ENCODE measurements at places on chromosomes 12 and 14.

GRCh38 chr12:56119361-56119796 lies 1.3 kb downstream of the ZC3H10 start:
- peak; percentile 95 for DNase-seq

DNA sequence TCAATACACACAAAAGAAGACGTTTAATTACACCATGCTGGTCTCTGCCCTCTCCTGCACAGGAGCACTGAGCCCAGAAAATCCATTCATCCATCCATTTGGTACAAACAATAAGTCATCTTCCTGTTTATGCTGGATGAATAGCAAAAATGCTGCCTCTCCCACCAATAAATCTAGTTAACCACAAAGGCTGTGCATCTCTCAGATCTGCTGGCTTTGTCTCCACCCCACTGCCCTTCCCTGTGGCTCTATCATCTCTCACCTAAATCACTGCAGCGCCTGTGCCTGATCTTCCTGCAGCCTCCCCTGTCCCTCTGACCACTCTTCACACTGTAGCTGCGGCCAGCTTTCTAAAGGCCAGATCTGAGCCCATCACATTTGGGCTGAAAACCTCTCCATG lies 72.9 kb upstream of the DDX11 start:
- DNase-seq: no peak

DNA sequence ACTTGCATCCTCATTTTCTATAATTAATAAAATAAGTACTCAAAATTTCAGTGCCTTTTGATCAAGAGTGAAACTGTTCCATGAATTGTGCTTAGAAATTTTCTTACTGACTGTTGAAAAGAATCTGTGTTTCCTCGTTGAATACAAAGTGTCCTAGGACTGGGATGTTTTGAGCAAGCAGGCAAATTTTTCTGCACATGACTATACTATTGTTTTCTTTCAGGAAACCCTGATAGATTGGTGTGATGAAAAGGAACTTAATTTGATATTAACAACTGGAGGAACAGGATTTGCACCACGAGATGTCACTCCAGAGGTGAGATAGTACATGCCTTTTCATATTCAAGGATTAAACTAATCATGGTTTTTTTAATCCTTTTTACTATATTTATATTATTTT lies 316.3 kb downstream of the GPHN start:
- DNase-seq: no peak

- no peak for DNase-seq
These were observed 69.7 kb downstream of the WDR20 start for GRCh38 chr14:102209224-102209966.

DNA sequence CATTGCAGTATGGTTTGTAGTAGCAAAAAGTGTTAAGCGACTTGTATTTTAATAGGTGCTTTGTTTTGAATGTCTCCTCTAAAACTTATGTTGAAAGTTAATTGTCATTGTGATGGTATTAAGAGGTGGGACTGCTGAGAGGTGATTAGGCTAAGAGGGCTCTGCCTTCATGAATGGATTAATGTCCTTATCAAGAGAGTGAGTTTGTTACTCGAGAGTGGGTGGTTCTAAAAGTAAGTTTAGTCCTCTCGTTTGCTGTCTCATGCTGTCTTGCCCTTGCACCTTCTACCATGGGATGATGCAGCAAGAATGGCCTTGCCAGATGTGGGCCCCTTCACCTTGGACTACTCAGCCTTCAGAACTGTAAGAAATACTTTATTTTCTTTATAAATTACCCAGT lies 17.4 kb downstream of the ZDHHC17 start:
- DNase-seq: no peak

DNA sequence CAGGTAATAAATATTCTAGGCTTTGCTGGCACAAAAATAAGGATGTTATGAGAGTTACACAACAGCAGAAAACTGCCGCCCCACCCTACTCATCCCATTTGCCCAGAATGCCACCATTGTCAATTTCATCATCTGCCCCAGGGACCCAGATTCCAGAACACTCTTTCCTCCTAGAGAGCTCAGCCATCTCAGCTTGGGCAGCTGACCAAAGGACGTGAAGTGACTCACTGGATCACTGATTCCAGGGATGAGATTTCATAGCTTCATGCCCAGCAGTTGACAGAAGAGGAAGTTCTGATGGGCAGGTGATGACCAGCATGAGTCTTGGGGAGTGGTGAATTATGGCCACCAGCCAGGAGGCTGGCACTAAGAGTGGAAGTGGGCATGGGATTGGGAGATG lies 450.3 kb downstream of the RMST start:
- DNase-seq: no peak

DNA sequence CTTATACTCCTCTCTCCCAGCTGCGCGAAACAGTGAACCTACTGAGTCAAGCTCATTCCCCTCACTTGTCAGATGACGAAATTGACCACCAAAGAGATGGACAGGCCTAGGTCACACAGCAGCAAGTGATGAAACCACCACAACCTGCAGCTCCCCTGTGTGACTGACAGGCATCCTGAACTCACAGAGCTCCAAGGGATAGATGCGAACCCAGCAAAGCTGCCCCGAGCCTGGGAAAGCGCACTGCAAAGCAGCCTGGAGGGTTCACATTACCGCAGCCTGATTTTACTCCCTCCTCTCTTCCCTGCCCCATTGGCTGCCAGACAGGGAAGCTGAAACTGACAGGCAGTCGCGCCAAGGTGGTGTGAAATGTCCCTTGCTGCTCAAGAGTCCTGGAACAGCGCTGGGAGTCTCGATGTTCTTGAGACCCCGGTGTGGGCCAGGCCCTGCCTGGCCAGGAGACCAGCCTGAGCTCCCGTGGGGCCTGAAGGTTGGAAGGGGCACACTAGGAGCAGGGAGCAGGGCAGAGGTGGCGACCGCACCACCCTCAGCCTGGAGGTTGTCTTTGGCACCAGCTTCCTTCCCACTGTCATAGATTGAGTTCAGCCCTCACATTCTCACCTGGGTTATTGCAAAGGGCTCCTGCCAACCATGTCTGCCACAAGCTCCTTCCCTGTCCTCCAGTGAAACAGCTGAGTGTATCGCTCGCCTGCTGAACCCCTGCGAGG lies 36.3 kb downstream of the SNRNP35 start:
- no peak for DNase-seq

GRCh38 chr12:49933796-49934195 lies 16.7 kb upstream of the AQP2 start:
- no peak for DNase-seq

GRCh38 chr14:32826404-32827082 lies 112.1 kb upstream of the NPAS3 start:
- no peak for DNase-seq

DNA sequence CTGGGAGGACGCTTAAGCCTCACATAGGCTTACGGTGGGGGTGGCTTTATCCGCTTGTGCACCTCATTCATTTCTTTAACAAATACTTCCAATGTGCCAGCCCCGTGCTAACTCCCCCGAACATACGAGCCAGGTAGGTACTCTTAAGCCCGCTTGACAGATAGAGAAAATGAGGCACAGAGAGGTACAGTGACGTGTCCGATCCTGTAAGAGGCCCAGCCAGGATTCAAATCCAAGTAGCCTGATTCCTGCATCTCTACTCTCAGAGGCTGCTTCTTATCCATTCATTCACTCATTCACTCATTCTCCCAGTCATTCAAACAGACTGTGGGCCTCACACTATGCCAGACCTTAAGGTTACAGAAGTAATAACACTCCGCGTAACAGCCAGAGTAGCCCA lies 477 bp downstream of the OAS3 start:
- DNase-seq: no peak

- no peak for DNase-seq
These were observed 858 bp downstream of the RILPL2 start for GRCh38 chr12:123435636-123436016.

DNA sequence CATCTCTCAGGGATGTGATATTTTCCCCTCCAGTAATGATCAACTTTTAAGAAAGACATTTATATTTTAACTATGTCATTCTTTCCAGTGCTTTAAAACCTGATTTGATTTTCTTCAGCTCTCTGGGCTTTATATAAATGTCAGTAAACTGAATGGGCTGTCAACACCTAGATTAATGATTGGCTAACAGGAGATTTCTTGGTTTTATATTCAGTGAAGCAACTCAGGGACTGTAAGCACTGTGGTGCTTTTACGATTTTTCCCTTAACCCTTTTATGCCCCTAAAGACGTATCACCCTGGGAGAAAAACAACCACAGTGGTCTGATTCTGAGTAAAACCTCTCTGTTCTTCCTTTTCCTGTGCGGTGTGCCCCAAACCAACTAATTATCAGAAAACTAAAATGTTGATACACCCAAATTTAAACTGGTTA lies 38.0 kb downstream of the PTGER2 start:
- no peak for DNase-seq

DNA sequence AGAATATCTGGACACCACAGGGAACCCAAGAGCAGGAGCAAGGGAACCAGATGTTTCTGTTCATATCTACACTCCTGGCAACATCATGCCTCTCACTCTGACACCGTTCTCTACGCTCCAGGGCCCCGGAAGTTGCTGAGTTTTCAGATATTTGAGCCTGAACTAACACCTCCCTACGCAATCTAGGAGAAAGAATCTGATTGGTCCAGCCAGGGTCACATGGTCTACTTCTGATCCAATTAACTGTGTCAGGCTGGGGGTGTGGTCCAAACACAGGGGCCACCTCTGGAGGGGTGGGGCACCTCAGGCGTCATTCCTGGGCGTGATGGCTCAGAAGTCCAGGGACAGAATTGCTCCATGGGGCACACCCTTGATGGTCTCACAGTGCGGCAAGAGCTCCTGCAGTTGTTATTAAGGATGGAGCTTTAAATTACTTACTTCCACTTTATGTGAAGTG lies 165.5 kb downstream of the PTPN11 start:
- DNase-seq: no peak

- no peak for DNase-seq
These were observed 173.2 kb upstream of the MYL2 start for GRCh38 chr12:111093428-111094142.

- DNase-seq: no peak
These were observed 39.2 kb upstream of the DYRK2 start for GRCh38 chr12:67609226-67609870.

DNA sequence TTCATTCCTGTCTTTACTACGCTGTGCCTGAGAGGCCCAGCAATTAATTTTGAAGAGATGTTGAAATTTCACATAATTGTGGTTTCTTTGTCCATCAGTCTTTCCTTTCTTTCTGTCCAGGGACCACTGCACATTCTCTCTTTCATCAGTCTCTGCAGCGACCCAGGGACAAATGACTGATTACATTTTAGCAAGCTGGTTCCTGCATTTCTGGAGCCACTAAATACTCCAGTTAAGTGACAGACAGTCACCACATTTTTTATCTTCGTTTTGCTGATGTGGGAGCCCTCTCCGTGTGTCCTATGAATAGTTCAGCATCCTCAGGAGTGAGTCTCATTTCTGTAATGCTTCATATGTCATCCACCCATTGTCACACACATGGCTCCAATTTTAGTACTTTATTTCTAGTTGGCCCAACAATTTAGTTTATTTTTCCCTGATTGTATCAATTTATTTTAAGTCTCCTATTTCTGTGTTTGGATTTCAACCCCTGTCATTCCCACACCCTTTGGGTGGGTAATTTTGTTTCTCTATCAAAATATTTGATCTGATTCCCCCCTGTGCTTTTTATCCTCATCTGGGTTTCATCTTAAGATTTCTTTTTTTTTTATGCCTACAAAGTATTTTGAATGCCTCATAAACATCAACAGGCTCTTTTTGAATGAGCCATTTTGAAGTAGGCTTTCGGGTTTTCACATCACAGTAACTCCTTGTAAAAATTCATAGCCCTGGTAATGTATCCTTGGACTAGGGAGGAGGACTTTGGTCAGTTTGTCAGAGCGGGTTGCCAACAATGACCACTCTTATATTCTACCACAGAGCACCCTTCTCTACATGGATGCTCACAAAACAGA lies 1196.5 kb downstream of the GALC start:
- DNase-seq: no peak

DNA sequence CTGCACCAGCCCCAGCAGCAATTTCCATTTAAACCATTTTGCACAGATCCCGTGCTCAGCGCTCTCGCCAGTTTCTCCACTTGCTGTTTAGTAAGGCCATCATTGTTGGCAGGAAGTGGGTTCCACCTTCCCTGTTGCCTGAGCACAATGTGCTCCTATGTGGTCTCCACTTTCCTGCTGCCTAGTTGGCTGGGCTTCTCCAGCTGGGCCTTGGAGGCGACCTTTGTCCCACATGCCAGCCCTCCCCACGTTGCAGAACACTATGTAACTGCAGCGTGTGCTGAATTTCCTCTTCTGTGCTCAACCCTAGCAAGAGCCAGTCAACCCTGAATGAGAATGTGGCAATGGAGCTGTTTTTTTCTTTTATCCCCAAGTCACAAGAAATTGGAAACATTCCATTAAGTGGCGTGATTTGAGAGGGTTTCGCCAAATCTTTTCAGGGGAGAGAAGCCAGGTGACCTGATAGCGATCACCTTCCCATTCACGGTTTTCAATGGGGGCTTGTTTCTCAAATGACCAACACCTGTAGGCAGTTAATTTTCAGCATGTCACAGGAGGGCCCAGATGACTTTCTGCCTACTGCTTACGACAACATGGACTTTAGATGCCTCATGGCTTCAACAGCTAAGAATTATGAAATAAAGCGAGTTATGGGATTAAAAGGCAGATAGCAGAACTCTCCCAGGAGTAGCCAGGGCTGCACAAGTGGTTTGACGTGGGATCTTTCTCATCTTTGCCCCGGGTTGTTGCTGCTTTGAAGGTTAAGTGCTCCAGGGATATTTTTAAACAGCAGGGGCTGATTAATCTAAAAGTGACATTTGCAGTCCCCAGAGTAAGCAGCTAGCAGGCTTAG lies at the start of gene ACACB:
TSS of gene ACACB (plus strand) at position 830 of the 853 bp plus-strand sequence. CDS start 22,819 bp downstream, outside the sequence.
- DNase-seq: no peak

GRCh38 chr12:54032086-54032619 lies 697 bp upstream of the HOXC5 start:
- no peak for DNase-seq

DNA sequence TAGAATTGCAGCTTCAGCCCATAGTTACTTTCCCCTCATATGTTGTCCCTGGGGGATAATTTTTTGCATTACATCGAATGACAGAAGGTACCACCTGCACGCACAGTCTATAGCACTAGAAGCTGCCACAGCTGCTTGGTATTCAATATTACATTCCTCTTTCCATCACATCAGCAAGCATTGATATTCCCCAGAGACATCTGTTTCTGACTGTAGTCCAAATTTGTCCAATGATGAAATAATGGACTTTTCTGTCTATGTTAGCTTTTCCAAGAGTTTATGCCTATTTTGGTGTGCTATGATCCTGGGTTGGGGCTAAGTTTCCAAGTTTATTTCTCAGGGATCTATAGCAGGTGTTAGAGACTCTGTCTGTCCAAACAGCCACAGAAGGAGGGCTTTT lies 335.4 kb downstream of the LRIG3 start:
- no peak for DNase-seq

- DNase-seq: no peak
These were observed 16.2 kb downstream of the PYGL start for GRCh38 chr14:50928002-50928635.

GRCh38 chr12:8089716-8090115 lies 7.6 kb downstream of the NECAP1 start:
- no peak for DNase-seq

GRCh38 chr12:54589964-54590363 lies 1.5 kb upstream of the PPP1R1A start:
- no peak for DNase-seq

DNA sequence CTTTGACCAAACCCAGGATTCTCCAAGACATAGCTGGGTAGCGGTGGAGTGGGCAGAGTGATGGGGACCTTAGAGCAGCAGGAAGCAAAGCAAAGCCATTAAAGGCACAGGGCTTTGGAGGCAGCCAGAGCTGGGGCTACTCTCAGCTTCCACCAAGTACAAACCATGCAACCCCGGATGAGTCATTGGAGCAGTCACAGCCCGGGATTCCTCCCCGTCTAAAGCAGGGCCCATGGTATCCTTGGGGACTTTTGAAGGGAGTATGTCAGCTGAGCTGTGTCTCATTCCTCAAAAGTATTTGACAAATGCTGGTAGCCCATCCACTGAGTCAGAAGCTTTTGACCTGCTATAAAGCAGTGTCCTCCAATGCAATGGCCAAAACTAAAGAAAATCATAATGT lies 9.7 kb upstream of the IFI27 start:
- no peak for DNase-seq
